Peyer's patch (tissue), 4 donors: ENCODE measurements at places on chromosomes 5 and 9. TPM values are rescaled to one million over a fixed set of nuclear protein-coding genes. Genes with fewer than 3 reads are reported as not detected.

The C9orf153 gene
- not detected for total RNA-seq

The CD74 gene
- total RNA-seq: 759 TPM

The TNFSF8 gene
- 4.5 TPM for total RNA-seq

The PURA gene
- 22.3 TPM for total RNA-seq

The PCDHA1 gene
- total RNA-seq: not detected

The ADAMTS2 gene
- 10.6 TPM for total RNA-seq

The PRDM12 gene
- not detected for total RNA-seq

The WHRN gene
- 18.7 TPM for total RNA-seq

The CXXC5 gene
- total RNA-seq: 21.7 TPM

The IPPK gene
- 11.2 TPM for total RNA-seq

The WWC1 gene
- 53.8 TPM for total RNA-seq

The CAMK4 gene
- 7.2 TPM for total RNA-seq

The EXOSC3 gene
- 43.0 TPM for total RNA-seq
